ENCODE measurements at places on chromosomes 5 and 9.

DNA sequence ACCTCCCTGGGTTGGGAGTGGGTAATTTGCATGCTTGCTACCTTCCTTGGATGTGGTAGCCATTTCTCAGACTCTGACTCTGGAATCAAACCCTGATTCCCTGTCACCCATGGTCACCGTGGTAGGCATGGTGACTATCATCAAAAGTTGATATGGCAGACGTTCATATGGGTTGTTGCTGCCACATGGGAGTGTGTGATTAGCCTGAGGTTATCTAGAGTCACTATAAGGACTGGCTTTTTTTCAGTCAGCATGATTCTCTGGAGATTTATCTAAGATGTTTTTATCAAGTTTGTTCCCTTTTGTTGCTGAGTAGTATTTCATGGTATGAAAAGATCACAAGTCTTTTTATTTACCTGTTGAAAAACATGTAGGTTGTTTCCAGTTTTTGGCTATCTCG lies 7.0 kb downstream of the RCL1 start:
- no peak for DNase-seq

- DNase-seq: no peak
Observed at GRCh38 chr9:27712806-27713205, 139.5 kb upstream of the C9orf72 start.

GRCh38 chr5:765948-766631 lies 18.4 kb downstream of the ZDHHC11B start:
- peak; percentile 40 for DNase-seq

GRCh38 chr9:74497748-74498620 lies 849 bp downstream of the RORB start:
- peak; percentile 72 for DNase-seq

DNA sequence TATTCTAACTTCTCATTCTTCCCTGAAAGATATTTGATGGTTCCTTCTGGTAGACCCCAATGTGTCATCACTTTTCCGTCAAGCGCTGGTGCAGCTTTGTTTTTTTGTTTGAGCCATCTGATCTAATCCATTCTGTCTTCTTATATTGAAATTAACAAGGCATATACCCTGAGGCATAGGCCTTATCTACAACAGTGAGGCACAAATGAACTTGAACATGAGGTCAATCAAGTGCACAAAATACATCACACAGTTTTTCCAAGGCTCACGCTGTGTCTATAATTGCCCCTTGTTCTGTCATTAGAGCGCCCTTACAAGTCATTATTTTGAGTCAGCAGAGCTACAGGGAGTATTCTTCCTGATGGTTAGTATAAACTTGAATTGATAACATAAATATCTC lies 406.6 kb downstream of the MAT2B start:
- no peak for DNase-seq

- DNase-seq: no peak
Observed at GRCh38 chr9:127776195-127776923, 2.1 kb downstream of the SH2D3C start.

GRCh38 chr5:173891308-173892116 lies 3.4 kb downstream of the CPEB4 start:
- DNase-seq: no peak

GRCh38 chr5:159241946-159242552 lies 21.0 kb upstream of the UBLCP1 start:
- DNase-seq: no peak

- no peak for DNase-seq
Observed at GRCh38 chr9:94005272-94005901, 50.2 kb upstream of the BARX1 start.

GRCh38 chr9:14373336-14373666 lies 59.4 kb upstream of the NFIB start:
- DNase-seq: no peak

DNA sequence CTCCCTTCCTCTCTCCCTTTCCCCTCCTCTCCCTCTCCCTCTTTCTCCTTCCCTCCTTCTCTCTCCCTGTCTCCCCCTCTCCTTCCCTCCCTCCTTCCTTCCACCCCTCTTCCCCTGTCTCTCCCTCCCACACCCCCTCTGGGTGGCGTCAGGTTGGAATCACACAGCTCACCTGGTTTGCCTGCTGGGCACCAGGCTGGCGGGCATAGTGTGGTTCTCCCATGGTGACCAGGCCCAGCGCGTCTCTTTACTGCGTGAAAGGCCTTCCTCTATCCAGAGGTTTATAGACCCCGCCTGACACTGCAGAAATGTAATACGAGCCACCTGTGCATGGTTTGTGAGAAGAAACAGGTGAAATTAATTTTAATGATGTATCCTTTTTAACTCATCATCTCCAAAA lies 76.2 kb downstream of the MRPL36 start:
- peak; percentile 29 for DNase-seq

GRCh38 chr9:76200745-76201144 lies 193.5 kb downstream of the RFK start:
- no peak for DNase-seq

DNA sequence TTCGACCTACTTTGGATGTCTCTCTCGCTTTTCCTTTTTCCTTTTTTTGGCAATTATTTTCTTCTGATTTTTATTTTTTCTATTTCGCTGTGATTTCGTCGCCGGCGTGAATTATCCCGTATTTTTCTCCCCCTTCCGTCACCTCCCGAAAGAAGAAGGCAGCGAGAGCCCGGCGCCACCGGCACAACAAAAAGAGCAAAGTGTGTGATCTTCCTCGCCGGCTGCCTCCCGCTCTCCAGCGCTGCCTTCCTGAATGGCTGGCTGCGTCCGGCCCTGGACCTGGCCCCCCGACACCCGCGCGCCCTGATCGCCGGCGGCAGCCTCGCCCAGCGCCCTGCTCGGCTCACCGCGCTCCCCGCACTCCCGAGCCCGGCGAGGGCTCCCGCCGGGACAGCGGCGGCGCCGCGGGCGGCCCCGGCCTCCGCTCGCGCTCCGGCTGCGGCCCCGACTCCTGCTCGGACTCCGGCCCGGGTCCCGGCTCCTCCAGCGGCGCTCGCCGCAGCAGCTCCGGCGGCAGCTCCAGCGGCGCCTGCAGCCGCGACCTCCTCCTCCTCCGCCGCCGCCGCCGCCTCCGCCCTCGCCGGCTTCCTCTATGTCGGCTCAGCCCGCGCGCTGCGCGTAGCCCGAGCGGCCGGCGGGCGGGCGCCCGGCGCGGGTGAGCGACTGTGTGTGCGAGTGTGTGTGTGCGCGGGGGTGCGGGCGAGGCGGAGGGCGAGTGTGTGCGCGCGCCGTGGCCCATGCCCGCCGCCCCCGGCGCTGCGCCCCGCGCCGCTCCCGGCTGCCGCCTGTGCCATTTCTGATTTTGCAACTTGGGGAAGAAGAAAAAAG lies 960 bp downstream of the NR2F1 start:
- DNase-seq: peak; percentile 74

- no peak for DNase-seq
Observed at GRCh38 chr5:178207917-178208280, 3.6 kb downstream of the HNRNPAB start.

DNA sequence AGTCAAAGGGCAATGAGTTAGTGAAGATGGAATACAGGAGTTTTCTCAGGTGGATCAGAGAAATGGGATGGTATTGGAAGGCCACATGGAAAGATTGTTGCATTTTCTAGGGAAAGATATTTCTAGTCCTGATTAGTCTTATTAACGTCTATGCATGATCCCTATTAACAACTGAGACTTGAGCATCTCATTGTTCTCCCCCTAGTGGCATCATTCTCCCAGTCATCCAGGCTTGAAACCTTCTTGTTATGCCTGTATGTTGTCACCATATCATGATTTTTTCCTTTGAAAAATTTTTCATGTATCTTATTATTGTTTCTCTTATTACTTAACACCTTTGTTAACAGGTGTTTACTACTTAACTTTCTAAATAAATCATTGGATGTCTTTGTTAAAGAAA lies 34.4 kb downstream of the KIF2A start:
- no peak for DNase-seq

- no peak for DNase-seq
Observed at GRCh38 chr5:155460501-155460931, 447.0 kb downstream of the KIF4B start.

GRCh38 chr5:88483964-88484672 lies 215.5 kb upstream of the TMEM161B start:
- DNase-seq: no peak

DNA sequence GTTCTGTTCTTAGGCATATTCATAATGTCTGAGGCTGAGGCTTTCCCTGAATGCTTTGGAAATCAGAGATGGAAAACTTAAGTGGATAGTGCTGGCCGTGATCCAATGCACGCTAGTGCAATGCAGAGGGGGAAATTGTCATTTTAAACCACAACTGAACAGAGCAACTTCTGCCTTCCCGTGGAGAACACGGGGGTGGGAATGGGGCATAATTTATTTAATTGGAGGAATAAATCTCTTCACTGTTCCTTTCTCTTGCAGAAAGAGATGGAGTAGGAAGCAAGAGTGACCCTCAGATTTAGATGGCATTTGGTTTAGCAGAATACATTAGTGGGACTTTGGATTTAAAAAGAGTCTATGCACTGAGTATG lies 22.9 kb upstream of the NREP start:
- DNase-seq: no peak

- DNase-seq: no peak
Observed at GRCh38 chr9:131728961-131729360, 10.9 kb downstream of the RAPGEF1 start.

DNA sequence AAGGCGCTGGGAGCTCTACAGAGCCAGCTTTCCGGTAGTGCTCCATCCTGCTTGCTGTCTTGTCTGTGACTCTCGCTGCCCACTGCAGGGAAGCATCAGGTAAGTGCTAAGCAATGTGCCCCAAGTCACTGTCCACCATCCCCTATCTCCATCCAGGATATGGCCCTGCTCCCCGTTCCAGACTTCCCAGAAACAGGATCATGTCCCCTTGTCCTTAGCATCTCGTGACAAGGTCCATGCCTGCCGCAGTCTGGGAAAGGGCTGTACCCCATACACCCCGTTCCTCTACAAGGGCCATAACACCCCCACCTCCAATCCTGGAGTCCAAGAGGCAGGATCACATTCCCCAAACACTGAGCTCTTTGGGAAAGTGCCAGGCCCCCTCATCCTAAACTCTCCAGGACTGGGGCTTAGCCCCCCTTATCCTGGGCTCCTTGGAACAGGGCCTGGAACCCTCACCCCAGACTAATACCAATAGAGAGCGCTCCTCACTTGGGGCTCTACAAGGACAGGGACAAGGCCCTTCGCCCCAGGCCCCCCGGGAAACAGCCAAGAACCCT lies 566 bp downstream of the RPP25L start:
- no peak for DNase-seq

All from ecto neural progenitor cell (in vitro differentiated cells).